ENCODE measurements at places on chromosomes 16 and 17.

- no peak for DNase-seq
Observed at GRCh38 chr16:67865318-67865717, 7.5 kb upstream of the EDC4 start.

- DNase-seq = no peak
Observed at GRCh38 chr16:66588981-66589713, 9.9 kb downstream of the CMTM2 start.

- DNase-seq = no peak
Observed at GRCh38 chr16:89192956-89193575, 7.3 kb downstream of the SLC22A31 start.

- no peak for DNase-seq
Observed at GRCh38 chr17:10944819-10945218, 106.9 kb upstream of the PIRT start.

DNA sequence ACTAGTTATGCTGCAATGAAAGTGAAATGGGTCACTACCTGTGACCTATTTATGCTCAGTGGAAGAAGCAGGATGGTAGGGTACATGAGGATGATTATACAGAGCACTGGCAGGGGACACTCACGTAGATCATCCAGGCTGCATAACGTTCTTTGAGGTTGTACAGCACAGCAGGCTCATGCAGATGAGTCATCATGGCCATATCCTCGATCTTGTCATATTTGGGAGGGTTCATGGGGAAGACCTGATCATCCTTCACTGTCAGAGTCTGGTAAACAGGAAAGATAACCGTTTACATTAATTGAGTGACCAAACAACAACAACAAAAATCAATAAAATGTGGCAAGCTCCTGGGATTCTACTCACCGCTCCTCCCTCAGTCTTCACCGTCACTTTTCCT is 2.1 kb downstream of the MYH2 start:
- DNase-seq = no peak
